Stimulated activated CD4-positive, alpha-beta T cell treated with anti-CD3 and anti-CD28 coated beads, Interleukin-4, amount 100 ng/mL, for 4 hours (primary cell): ENCODE measurements at places on chromosomes 7 and 10.

GRCh38 chr7:108181073-108181985, 51.2 kb upstream of the LAMB4 start:
- no peak for DNase-seq

GRCh38 chr10:58087896-58088295, 179.8 kb downstream of the IPMK start:
- no peak for DNase-seq

DNA sequence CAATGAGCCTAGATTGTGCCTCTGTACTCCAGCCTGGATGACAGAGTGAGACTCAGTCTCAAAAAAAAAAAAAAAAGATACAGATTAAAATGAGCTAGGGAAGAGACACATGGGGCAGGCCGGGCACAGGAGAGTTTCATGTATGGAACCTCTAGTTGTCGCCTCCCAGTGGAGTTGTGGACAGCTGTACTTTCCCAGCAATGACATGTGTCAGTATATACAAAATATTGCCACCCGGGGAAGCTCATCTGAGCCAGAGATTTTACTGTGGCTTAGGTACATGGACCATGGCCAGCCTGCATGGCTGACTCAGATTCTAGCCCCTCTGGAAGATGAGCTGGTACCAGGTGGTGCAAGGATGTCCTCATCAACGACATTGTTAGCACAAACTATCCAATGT, 87.4 kb downstream of the COL26A1 start:
- DNase-seq: no peak

DNA sequence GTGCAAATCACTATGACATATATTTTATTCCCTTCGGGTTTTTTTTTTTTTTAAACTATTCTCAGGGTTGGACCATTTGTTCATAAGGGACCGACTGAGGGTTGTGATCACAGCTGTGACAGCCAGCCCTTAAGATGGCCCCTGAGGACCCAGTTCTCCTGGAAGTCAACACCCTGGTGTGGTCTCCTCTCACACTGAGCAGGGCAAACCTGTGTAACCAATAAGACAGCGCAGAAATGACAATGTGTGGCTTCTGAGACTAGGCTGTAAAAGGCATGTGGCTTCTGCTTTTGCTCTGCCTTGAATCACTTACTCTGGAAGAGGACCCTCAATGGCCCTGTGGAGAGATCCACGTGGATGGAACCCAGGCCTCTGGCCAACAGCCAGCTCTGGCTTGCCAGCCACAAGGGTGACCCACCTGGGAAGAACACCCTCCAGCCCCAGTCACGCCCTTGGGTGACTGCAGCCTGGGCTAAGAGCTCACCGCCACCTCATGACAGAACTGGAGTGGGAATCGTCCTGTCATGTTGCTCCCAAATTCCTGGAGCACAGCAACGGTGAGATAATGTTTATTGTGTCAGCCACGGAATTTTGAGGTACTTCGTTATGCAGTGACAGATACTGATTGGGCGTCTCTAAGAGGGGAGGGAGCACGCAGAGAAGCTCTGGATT, 127.1 kb downstream of the CLEC2L start:
- DNase-seq: no peak

DNA sequence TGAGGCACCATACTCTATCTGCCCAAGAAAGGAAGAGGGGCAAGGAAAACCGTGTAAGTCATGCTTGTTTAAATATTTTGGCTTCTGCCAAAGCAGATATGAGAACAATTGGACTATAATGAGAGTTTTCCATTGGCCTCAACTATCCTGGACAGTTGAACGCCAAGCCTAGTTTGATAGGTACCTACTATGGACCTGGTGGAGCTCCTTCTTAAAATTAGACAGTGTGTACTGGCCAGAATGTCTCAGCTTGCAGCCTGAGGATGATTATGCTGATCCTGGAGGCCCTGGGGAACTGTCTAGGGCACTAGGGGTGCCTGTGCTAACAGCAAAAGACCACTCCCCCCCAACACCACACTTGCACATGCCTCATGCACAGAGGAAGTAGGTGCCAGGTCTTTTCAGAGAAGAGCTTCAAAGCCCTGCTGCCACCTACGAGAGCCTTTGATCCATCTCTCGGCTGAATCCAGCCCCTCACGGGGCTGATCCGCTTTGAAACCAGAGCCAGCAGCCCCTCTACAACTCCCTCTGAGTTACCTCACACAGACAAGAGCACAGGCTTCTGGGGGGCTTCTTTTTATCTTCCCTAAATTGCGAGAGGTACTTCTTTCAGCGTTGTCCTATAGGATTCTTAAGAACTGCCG, 473.8 kb upstream of the GALNT17 start:
- no peak for DNase-seq

DNA sequence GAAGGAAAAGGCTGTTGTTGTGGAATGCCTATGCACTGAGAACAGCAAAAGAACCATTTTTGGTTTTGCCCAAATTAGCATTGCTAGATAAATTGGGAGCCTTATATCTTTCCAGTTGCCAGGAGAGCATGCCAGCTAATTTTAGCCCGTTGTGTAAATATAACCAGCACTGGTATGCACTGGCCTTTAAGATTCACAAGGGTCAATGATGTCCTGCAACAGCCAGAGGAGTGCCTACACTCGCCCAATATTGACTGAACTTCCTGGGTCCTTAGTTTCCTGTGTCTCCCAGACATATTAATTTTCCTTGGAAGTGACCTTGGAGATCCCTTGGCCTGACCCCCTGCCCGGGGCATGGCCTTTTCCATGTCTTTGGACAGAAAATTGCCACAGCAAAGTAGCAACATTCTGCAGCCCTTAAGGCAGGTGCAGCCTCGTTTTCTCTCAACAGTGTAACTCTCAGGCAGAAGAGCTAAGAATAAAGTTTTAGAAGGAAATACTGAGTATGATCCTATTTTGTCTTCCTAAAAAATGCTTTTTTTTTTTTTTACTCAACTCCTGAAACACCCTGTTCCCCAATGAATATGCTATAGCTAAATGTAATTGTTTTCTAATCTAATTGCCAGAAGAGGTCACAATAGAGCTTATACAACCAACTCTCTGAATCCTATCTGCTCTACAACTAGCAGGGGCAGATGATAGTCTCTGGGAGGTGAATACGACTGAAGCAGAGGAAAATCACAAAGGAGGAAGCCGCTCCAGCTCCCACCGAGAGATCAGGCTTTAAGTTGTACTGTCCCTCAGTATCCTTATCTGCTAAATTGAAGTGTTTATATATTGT, 131.9 kb upstream of the PCGF5 start:
- no peak for DNase-seq

- no peak for DNase-seq
These were observed 390.1 kb downstream of the TCERG1L start for GRCh38 chr10:130921461-130921860.

DNA sequence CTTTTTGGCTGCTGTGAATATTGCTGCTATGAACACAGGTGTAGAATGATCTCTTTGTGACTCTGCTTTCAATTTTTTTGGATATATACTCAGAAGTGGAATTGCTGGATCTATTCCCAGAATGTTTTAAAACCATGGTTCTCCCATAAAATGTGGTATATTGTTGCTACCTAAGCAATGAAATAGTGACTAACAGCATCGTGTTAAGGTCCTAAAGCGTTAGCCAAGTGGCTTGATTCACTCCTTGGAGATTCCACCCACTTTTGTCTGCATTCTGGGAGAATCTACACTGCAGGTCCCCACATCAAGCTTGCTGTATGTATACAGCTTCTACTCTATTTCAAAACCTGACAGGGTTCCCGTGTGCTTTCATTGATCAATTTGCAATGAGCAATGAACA, 105.6 kb downstream of the CDK6 start:
- DNase-seq: no peak

DNA sequence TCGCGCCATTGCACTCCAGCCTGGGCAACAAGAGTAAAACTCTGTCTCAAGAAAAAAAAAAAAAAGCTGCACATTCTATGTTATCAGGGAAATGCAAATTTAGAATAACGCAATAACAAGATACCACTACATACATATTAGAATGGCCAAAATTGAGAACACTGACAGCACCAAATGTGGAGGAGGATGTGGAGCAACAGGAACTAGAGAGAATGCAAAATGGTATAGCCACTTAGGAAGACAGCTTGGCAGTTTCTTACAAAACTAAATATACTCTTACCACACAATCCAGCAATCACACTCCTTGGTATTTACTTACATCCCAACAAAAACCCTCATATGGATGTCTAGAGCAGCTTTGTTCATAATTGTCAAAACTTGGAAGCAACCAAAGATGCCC, 76.8 kb downstream of the ALOX5 start:
- no peak for DNase-seq

- DNase-seq: no peak
These were observed 158.5 kb upstream of the CACNA2D1 start for GRCh38 chr7:82602066-82602465.

- DNase-seq: no peak
These were observed 917 bp downstream of the ZNF365 start for GRCh38 chr10:62374862-62375710.

- no peak for DNase-seq
These were observed 17.3 kb downstream of the BUD23 start for GRCh38 chr7:73700581-73701134.

GRCh38 chr10:112951359-112952281, 1.6 kb downstream of the TCF7L2 start:
- DNase-seq: peak; percentile 32

DNA sequence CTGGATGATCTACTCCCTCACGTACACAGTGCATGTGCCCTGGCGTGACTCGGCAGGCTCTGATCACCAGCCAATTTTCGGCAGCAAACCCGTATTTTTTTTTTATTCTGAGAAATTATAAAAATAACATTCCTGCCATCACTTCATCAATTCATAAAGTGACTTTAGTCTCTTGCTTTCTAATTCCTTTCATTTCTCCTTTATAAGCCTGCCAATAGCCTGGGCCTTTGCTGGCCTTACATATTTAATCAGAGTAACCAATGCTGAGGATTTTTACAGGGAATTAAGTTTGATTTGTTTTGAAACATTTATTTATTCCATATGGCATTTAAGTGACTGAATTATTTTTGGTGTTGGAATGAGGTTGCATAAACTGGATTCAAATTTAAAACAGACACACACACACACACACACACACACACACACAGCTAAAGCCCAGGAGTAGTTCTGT, 140.8 kb downstream of the ETV1 start:
- no peak for DNase-seq

DNA sequence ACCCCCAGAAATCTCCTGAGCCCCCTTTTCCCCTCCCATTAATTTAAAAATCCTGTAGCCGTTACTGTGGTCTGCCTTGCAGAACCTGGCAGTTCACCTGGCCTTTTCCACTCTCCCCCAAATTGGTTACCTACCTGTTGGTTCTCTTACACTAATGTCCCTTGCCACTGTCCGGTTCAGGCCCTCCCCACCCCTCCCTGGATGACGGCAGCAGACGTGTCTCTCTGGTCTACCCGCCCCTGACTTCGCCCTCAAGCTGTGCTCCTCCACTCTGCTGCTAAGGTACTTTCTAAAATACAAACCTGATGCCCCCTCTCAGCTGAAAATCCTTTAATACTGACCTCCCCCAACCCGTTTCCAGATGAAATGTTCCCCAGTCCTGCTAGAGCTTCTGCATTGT, 15.6 kb upstream of the SH3PXD2A start:
- no peak for DNase-seq

- DNase-seq: no peak
These were observed 102.8 kb downstream of the CHN2 start for GRCh38 chr7:29297194-29297890.

GRCh38 chr7:44095781-44096180, 8.4 kb upstream of the AEBP1 start:
- no peak for DNase-seq

GRCh38 chr10:101893510-101894120, 50.0 kb upstream of the KCNIP2 start:
- DNase-seq: no peak

DNA sequence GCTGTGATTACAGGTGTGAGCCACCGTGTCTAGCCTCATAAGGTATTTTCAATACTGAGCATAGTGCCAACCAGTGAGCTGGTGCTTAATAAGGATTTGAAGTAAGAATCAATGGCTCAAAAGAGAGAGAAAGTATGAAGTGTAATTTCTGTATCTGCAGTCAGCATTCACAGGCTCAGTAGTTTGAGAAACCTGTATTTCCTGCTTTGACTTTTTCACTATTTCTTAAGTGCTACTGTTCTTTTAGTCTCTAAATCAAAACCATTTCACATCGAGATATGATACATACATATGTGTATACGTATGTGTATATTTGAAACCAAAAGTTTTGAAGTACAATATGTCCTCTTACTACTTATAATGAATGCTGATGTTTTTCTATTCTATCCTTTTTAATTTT, 189.9 kb downstream of the PPP1R9A start:
- DNase-seq: no peak

DNA sequence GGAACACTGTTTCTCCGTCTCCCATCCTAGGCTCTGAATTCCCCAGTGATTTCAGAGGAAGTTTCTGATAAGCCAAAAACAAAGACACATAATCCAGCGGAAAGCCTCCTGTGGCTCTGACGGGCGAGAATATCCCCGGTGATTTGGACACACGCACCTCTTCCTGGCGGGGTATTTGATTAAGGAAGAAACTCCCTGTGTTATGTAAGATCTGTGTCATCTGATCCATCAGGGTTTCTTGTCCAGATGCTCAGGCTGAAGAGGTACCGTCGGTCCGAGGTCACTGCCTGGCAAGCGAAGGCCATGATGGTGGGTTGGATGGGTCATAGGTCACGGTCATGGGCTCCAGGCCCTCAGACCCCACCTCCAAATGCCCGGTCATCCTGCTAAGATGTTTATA, 39.6 kb upstream of the DNAJB6 start:
- no peak for DNase-seq
